ENCODE measurements at places on chromosomes 12 and 14. TPM values are rescaled to one million over a fixed set of nuclear protein-coding genes. Genes with fewer than 3 reads are reported as not detected.

Gene IL31
- total RNA-seq = not detected

Gene COQ10A
- total RNA-seq = 23.2 TPM

Gene TIGAR
- total RNA-seq = 15.4 TPM

Gene KLRB1
- not detected for total RNA-seq

Gene LHX5
- total RNA-seq = 1.8 TPM

Gene CABP1
- total RNA-seq = 1.2 TPM

Gene ABCD2
- total RNA-seq = 0.70 TPM

Gene TPPP2
- total RNA-seq = not detected

Gene TSPAN8
- not detected for total RNA-seq

Gene CDK17
- 33.4 TPM for total RNA-seq

Gene CPNE8
- 8.8 TPM for total RNA-seq

Gene OR4K5
- total RNA-seq = not detected

Gene ALDH1L2
- 4.2 TPM for total RNA-seq

Gene SIX4
- total RNA-seq = 6.1 TPM

Gene STAB2
- total RNA-seq = not detected

Gene PLBD1
- total RNA-seq = 3.5 TPM

Gene TAS2R14
- total RNA-seq = 1.7 TPM

Gene INSM2
- total RNA-seq = 0.09 TPM

Gene C12orf42
- not detected for total RNA-seq

Gene MMP14
- 63.2 TPM for total RNA-seq

Gene NPFF
- not detected for total RNA-seq

Gene DIP2B
- 39.4 TPM for total RNA-seq

Gene SLC8A3
- total RNA-seq = 1.2 TPM

Gene VAMP1
- 9.8 TPM for total RNA-seq

Gene CLEC2B
- total RNA-seq = 0.19 TPM

Gene NRL
- total RNA-seq = 1.2 TPM

Gene DAO
- not detected for total RNA-seq

Gene GUCY2C
- total RNA-seq = not detected

Gene C12orf50
- total RNA-seq = 0.30 TPM

Gene CACNA2D4
- 0.72 TPM for total RNA-seq

Gene LPAR5
- total RNA-seq = not detected

Gene SERPINA1
- total RNA-seq = not detected

All from neural crest cell (in vitro differentiated cells).